ENCODE measurements at places on chromosomes 5 and 9.

DNA sequence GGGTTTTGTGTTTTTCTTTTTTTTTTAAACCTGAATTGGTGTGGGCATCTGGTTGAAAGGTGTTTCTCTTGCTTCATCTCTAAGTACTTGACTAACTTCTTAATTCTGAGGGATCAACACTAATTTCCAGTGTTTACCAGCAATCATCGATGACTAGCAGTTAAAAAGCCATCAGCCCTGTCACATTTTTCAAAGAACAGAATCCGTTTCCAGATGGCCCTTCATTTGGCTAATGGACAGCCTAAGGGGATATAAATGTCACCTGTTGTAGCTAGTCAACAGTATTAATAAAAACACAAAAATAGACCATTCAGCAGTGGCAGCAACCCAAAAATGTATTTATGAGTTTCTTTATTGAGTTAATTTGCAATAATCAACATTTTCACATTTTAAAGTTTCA lies 1076.5 kb downstream of the MAT2B start:
- H3K4me1 ChIP-seq: no peaks in the 10 kb centered on the region
- no peak overlapping the region for H3K4me3 ChIP-seq
- H3K27ac ChIP-seq: no peak overlapping the region
- no peak for DNase-seq
- H3K36me3 ChIP-seq: no peaks in the 10 kb centered on the region

GRCh38 chr9:28808042-28808441 lies 1234.8 kb upstream of the C9orf72 start:
- H3K4me3 ChIP-seq: no peak overlapping the region
- no peaks in the 10 kb centered on the region for H3K27me3 ChIP-seq
- H3K4me1 ChIP-seq: no peaks in the 10 kb centered on the region

GRCh38 chr9:77807281-77807683 lies 159.2 kb upstream of the GNA14 start:
- peak overlapping the region; percentile 37 for H3K27ac ChIP-seq
- H3K4me1 ChIP-seq: peaks cover 25% of the 10 kb centered on the region
- H3K4me3 ChIP-seq: no peak overlapping the region

DNA sequence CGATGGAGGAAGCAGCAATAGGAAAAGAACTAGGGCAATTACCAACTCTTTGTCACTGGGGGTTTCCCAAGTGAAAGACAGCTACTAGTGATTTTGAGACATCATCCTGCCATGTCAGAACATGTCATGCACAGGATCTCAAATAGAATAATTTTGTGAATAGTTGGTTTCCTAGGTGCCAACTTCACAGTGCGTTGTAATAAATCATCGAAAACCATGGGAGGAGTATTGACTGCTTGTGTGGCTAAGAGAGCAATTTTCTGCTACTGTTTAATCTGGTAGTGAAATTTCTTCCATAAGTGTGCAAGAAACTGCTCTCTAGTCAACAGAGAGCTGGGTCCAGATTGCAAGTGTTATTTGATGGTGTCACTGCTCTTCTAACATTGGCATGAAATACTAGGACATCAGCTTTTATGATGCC lies 168.6 kb downstream of the NNT start:
- no peak overlapping the region for H3K27ac ChIP-seq
- DNase-seq: no peak
- H3K27me3 ChIP-seq: no peaks in the 10 kb centered on the region
- no peak overlapping the region for H3K4me3 ChIP-seq
- H3K4me1 ChIP-seq: peaks cover 6% of the 10 kb centered on the region

DNA sequence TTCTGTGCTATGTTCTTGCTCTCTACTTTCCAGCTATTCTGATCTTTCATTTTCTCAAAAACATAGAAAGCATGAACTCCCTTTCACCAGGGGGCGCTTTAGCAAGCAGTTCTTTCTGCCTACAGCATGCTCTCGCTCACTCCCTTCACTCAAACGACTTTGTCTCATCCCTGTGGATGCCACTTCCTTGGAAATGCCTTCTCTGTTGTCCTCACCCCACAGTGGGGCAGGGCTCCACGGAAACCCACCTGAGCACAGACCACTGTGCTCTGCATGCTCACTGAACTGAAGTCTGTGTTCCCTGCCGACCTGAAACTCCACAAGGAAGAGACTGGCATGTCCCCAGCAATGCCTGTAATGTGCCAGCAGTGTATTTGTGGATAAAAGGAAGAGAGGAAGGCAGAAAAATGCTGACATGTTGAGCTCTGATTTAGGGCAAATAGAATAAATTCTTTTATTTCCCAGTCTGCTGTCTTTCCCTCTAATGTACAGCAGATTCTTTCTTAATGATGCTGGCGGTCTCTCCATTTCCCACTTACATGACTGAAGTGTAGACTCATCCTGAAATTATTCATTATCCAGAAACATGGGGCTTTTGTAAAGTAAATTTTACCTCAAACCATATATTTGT lies 4.9 kb upstream of the ROR2 start:
- no peak overlapping the region for H3K4me3 ChIP-seq
- H3K27me3 ChIP-seq: peaks cover 47% of the 10 kb centered on the region
- H3K27ac ChIP-seq: no peak overlapping the region
- peaks cover 4% of the 10 kb centered on the region for H3K4me1 ChIP-seq
- DNase-seq: no peak
- H3K36me3 ChIP-seq: no peaks in the 10 kb centered on the region
